Effector memory CD4-positive, alpha-beta T cell (primary cell): ENCODE measurements at places on chromosomes 4 and X.

DNA sequence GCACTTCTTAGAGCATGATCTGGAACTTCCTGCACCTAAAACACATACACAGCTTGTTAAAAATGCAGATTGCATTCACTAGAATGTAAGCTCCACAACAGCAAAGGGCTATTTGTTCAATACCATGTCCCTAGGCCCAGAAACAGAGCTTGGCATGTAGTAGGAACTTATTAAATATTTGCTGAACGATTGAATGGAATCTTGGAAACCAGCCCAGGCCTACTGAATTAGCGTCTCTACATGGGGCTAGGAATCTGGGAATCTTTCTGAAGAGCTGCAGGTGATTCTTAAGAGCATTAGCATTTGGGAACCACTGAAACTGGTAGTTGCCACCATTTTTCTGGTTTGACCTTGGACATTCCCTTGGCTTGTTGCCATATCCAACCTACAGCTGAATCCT lies 234.1 kb downstream of the STIM2 start:
- no peak for DNase-seq

GRCh38 chrX:679291-679979 lies 48.8 kb downstream of the SHOX start:
- no peak for DNase-seq

DNA sequence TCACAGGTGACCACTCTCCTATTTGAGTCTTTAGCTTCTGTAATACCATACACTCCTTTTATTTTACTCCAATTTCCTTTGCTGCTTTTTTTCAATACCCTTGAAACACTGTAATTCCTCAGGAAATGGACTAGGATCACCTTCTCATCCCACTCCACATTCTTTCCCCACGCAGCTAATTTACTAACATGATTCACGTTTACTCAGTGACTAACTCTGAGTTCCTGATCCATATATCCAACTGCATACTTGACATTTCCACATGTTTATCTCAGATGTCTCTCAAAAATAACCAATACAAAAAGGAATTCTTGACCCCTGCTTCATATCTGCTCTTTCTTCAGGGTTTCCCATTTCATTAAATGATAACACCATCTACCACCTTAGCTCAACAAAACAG lies 19.9 kb downstream of the RPS6KA6 start:
- DNase-seq, result no peak

DNA sequence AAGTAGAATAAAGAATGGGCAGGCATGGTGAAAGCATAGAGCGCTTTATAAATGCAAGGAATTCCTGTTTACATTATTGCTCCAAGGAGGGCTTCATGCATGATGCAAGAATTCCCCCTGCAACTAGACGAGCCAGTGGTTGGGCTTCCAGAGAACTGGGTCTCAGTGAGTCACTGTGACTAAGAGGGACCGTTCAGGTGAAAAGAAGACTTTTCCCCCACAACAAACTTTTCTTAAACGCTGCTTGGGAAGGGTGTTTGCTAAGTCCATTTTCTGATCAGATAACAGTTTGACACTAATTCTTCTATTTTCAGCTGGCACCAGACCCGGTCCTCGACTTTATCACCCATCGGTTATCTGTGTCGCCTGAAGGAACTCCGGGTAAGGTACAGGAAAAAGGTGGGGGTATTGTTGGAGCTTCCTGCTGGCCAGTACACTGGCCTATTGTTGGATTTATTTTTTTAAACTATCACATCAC lies 40.1 kb downstream of the LDB2 start:
- DNase-seq, result no peak

DNA sequence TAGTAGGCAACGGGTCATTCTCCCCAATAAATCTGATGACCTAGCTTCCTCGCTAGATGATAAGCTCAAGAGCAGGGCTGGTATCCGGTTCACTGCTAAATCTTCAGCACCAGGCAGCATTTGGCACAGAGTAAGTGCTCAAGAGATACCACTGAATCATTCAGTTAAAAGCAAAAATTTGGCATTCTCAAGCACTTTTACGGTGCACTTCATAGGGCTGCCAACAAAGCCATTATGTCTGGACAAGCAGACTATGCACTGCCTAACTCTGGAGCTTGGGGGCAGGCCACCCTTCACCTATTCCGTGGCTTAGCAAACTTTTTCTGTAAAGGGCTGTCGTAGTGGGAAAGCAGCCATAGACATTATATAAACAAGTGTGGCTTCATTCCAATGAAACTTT lies 23.8 kb upstream of the CXorf38 start:
- no peak for DNase-seq

GRCh38 chr4:14138106-14138505 lies 510.6 kb upstream of the BOD1L1 start:
- DNase-seq, result no peak

- DNase-seq, result no peak
Observed at GRCh38 chr4:147477439-147477838, 3.5 kb upstream of the EDNRA start.

DNA sequence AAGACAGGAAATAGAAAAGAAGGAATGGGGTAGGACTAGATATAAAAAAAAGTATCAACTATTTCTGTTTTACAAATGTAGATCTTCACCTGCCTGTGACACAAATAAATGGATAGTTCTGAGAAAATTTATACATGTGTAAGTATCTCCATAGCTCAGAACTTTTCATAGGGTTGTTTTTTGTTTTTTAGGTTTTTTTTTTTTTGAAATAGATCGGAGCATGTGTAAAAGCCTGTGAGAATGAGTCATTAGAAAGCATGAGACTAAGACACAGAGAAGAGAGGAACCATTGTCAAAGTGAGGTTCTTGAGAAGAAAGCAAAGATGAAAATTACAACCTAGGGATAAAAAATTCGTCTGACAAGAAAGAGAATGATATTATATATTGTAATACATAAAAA lies 481.6 kb downstream of the PABPC4L start:
- no peak for DNase-seq

DNA sequence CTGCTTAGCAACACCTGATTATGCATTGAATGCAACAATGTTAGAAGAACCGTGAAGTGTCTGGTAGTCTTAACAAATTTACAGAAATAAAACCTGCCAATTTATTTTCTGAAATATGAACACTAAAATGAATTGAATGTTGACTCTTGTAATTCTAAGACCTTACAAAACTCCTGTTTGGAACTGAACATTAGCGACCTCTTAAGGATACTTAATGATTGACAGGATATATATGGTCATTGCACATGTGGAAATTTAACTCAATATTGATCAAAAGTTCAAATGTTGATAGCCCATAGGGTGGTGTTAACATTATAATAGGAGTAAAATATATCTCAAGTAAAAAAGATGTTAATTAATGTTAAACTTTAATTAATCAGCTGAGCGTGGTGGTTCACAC lies 79.1 kb downstream of the TECRL start:
- DNase-seq, result no peak

DNA sequence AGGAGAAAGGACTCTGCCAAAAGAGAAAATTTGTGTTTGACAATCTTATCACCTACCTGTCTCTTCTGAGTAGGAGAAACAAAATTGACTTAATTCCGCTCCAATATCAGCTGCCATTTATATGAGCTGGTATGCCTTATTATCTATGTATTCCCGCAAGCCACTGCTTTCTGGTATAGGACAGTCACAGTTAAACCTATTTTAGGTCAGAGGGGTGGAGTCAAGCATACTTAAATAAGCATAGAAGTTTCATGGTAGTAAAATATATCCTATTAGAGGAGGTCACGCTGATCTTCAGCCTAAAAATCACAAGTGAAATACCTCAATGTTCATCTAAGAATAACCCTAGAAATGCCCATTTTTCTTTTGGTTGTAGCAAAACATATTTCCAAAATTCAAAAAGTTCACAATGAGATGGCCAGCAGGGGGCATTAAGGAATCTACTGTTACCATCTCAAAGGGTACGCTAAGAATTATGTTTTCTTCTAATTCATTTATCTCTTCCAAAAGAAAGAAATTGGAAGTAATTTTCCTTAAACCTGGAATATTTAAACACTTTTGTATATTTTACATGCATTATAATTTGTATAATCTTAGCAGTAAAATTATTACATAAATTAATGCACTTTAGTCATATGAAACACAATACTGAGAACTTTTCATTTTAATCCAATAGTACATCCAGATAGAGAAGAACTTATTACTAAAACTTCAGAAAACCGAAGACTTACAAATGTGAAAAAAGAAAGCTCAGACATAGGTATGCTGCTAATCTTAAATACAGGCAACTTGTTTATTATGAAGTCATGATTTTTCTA lies 10.5 kb downstream of the PPAT start:
- DNase-seq, result no peak

DNA sequence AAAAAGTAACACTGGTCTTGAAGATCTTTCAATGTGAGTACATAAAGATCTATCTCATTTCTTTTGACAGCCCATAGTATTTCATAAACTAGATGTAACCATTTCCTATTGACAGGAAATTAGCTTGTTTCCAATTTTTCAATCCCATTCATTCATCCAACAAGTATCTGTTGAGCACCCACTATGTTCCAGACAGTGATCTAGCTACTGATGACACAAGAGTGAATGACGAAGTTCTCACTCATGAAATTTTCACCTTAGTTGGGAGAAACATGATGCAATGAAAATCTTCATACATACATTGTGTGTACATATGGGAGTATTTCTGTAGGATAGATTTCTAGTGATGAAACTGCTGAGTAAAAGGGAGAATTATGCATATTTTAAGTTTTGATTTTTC lies 1.7 kb downstream of the CD38 start:
- no peak for DNase-seq

- no peak for DNase-seq
Observed at GRCh38 chr4:177371461-177371860, 61.8 kb downstream of the NEIL3 start.

DNA sequence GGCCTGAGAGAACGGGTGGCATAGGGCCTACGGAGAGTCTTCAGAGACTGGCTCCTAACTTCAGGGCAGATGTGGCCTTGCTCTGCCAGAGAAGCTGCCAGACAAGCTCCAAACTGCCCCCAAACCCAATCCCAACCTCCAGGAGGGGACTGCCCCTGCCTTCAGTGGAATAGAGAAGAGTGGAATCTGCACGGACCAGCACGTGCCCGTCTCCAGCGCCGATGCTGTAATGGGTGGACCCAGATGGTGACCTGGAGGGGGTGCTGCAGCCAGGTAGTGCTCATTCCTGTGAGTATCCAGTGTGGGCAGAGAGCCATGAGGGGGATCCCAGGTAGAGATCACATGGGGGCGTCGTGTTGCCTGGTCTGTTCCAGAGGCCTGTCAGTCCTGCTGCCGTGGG lies 73.2 kb upstream of the NKX1-1 start:
- no peak for DNase-seq

DNA sequence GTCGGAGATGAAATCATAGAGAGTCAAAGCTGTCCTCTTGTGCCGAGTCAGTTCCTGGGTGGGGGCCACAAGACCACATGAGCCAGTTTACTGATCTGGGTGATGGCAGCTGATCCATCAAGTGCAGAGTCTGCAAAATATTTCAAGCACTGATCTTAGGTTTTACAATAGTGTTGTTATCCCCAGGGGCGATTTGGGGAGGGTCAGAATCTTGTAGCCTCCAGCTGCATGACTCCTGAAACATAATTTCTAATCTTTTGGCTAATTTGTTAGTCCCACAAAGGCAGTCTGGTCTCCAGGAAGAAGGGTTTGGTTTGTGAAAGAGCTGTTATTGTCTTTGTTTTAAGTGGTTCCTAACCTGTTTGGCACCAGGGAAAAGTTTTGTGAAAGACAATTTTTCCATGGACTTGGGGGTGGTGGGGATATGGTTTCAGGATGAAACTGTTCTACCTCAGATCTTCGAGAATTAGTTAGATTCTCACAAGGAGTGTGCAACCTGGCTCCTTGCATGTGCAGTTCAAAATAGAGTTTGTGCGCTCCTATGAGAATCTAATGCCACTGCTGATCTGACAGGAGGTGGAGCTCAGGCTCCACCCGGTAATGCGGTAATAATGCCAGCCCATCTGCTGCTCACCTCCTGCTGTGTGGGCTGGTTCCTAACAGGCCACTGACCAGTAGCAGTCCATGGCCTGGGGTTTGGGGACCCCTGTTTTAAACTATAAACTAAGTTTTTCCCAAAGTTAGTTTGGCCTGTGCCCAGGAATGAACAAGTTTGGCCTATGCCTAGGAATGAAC lies 29.2 kb downstream of the METAP1 start:
- no peak for DNase-seq

- no peak for DNase-seq
Observed at GRCh38 chr4:82043809-82044137, 330.0 kb downstream of the HNRNPD start.
